ENCODE measurements at places on chromosomes 1 and 21.

DNA sequence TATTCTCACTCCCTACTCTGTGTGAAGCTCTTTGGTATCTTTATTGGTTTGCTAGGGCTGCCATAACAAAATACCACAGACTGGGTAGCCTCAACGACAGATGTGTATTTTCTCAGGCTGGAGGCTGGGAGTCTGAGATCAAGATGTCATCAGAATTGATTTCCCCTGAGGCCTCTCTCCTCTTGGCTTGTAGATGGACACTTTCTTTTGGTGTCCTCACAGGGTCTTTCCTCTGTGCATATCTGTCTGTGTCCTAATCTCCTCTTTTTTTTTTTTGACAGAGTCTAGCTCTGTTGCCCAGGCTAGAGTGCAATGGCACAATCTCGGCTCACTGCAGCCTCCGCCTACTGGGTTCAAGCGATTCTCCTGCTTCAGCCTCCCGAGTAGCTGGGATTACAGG lies 71.4 kb upstream of the KCNJ6 start:
- DNase-seq, result no peak

DNA sequence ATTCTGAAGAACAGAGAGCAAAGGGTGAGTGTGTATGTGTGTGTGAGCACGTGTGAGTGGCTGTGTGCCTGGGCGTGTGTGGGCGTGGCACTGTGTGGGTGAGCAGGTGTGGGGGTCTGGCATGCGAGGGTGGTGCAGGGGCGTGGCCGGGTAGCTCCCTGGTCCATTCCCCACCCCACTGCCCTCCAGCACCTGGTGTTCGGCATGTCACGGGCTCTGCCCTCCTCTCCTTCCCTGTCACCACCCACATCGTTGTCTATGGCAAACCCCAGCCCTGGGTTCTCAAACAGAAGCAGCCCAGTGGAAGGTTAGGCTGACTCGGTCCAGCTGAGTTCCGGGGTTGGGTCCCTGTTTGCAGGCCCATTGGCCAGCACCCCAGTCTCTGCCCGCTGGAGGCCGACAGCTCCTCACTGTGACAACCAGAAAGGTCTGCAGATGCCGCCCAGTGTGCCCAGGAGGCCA lies 39.8 kb downstream of the UBE2G2 start:
- DNase-seq, result no peak

DNA sequence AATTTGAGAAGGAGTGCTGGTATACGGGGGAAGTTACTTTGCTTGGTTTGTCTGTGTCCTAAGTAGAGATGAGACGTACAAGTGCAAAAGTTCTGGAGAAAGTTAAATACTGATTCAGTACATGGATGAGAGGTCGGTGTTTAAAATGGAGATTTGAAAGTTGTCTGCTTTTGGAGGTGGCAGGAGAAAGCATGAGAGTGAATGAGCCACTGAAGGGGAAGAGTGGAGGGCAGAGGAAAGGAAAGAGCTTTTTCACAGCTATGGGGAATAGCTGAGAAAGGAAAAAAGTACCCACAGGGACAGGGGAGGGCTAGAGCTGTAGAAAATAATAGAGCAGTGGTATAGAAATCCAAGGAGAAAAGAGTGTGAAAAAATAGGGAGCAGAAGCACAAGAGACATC lies 18.1 kb upstream of the CGN start:
- no peak for DNase-seq

GRCh38 chr1:174051956-174052355 lies 29.8 kb upstream of the RC3H1 start:
- DNase-seq, result no peak

GRCh38 chr1:201090541-201090940 lies 21.7 kb downstream of the CACNA1S start:
- DNase-seq, result no peak

DNA sequence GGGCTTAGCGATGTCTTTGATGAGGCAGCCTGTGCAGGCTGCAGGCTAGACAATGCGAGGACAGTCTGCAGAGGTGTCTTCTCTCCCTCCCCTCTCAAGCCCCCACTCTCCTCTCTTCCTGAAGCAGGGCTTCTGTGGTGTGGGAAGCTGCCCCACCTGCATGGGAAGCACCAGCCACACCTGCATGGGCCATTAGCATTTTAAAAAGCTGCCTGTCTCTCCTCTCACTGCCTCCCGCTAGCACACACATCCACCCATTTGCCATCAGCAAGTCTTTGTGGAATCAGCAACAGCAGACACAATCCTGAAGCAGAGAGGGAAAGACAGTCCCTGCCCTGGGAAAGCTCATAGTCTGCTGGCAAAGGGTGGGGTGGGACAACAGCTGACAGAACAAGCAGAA lies 53.1 kb downstream of the NAV1 start:
- DNase-seq, result no peak

GRCh38 chr1:211353562-211354212 lies 27.1 kb downstream of the TRAF5 start:
- DNase-seq, result no peak

GRCh38 chr1:180271272-180272255 lies 41.5 kb downstream of the LHX4 start:
- DNase-seq, result no peak

- no peak for DNase-seq
Observed at GRCh38 chr1:85394130-85394529, 70.8 kb downstream of the DDAH1 start.

- no peak for DNase-seq
Observed at GRCh38 chr1:119739150-119739549, 27.4 kb downstream of the PHGDH start.

GRCh38 chr1:24111996-24112779 lies at the start of gene MYOM3:
MYOM3 (minus strand) TSS chr1:24112135; CDS start chr1:24108636, 3,499 bp downstream.
- peak; percentile 42 for DNase-seq

DNA sequence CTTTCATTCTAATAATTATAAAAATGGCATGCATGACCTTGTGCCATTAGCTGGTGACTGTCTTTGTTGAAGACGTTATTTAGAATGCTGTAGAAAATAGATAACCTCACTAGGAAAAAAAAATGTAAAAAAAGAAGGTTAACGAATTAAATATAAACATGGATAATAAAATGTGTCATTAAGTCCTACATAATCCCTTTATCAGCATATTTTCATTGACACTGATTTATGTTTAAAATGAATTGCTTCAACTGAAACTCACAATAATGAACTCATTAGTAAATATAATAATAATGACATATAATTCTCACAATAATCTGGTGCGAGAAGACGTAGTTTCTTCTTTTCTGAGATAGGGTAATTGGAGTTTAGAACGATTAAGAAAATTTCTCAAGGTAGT lies 4.7 kb downstream of the TMPRSS15 start:
- no peak for DNase-seq

GRCh38 chr1:94228640-94229375 lies 8.6 kb downstream of the ARHGAP29 start:
- DNase-seq, result no peak

- DNase-seq, result no peak
Observed at GRCh38 chr1:112262316-112262715, 133.7 kb upstream of the CTTNBP2NL start.

- DNase-seq, result peak; percentile 61
Observed at GRCh38 chr21:14120091-14120734, 90.5 kb downstream of the LIPI start.

Data from suppressor macrophage treated with lipopolysaccharide for 4 hours (primary cell).